ENCODE measurements at places on chromosomes 4 and X.

DNA sequence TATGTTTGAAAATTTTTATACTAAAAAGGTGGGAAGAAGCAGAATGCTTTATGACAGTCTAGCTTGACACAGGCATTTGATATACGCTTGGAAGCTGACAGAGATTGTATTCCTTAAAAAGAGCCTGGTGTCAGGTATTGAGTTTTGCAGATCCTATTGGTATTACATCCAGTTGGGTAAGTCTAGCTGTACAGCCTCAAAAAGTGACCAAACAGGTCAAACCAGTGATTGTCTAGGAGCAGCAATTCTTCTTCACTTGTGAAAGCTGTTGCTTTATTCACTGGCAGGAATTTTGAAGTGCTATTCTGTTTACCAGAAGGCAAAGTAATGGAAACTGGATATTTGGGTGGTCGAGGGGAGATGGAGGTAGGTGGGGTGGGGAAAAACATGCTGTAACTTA, 77.5 kb downstream of the UCHL1 start:
- DNase-seq, result no peak

DNA sequence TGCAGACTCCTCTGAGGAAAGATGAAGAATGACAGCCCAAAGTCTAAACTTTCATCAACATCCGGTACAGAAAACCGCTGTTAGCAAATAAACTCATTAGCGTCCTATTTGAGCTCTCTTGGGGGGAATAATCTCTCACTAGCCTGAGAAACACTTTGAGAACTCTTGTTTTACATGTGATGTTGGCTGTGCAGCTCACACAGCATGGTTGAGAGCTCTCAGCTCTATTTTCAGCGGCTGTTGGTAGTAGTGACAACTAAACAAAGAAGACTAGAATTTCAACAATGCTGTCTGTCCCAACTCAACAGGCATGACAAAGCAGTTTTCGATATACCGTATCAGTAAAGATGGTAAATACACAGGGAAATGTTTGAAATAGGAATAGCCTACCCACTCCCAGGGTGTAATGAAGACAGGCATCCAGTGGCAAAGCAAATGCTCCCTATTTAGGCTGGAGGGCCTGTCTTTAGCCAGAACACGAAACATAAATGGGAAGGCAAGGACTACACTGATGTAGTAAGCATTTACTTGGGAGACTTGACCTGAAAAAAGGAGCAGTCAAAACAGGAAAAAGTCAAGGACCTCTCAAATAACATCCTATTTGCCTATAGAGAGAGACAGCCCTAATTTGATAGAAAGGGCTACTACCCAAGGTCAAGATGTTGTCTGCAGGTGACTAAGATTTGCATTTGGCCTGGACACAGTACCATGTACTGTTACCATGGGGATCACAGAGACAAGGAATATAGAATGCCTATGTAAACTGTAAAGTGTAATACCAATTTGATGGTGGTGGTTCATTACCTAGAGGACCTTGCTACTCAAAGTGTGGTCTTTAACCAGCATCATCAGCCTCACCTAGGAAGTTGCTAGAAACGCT, 60.4 kb downstream of the PPEF2 start:
- no peak for DNase-seq

DNA sequence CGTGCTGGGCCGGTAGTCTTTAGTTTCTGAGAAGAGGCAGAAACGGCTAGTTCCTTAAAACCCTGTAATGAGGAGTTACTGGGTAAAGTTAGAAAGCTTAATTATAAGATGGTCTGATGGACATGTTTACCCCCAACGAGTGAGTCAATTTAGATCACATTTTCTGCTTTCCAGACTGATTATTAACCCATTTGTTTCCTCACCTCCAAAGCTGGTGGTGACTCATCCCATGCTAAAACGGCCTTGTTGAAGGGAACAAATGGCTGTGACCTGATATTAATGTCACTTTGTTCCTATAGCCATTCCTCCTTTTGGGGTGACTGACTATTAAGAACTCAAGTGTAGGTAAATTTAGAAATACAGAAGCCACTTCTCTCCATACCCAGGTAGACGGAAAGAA, 232.0 kb downstream of the KCNIP4 start:
- no peak for DNase-seq

- DNase-seq, result no peak
These were observed 27.4 kb downstream of the ABLIM2 start for GRCh38 chr4:8131210-8131609.

GRCh38 chr4:151668689-151669402, 92.0 kb downstream of the GATB start:
- DNase-seq, result no peak

DNA sequence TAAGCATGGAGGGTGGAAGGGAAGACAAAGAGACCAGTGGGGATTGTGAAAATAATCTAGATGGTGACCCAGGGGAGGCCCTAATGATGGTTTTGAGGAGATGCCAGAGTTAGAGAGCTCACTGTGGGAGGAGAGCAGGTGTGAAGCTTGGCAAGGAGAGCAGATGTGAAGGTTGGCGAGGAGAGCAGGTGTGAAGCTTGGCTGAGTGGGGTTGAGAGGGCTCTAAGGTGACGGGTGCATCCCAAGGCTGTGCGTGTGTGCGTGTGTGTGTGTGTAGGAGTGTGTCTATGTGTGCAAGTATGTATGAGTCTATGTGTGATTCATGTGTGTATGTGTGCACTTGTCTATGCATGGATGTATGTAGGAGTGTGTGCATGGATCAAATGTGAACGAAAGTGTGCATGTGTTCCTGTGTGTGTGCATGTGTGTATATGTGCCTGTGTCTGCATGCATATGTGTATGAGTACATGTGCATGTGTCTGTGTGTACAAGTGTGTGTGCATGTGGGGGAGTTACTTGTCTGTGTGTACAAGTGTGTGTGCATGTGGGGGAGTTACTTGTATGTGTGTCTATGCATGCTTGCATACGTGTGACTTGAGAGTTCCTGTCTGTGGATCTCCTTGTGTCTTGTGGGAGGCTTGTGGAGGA, 72.0 kb downstream of the EVC start:
- no peak for DNase-seq

DNA sequence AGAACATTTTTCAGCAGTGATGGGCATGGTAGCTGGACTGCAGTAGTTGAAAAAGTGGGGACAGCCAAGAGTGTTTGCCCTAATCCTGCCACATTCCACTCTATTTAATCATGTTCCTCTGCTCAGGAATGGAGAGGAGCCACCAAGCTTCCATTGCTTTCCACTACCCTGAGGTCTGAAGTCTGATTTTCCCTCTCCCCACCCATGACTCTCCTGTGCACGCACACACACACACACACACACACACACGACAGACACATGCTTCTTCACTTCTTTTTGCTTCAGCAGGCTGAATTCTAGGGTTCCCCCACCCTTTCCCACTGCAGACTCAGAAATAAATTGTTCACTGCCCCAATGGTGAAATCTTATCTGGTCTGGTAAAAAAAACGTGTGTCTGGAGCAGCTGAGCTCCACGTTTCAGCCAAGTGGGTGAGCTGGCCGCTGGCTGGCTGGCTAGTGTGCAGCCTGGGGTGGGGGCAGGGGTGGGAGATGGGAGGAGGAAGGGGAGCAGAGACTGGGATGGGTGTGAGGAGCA, 142.7 kb upstream of the NALF2 start:
- DNase-seq, result no peak

DNA sequence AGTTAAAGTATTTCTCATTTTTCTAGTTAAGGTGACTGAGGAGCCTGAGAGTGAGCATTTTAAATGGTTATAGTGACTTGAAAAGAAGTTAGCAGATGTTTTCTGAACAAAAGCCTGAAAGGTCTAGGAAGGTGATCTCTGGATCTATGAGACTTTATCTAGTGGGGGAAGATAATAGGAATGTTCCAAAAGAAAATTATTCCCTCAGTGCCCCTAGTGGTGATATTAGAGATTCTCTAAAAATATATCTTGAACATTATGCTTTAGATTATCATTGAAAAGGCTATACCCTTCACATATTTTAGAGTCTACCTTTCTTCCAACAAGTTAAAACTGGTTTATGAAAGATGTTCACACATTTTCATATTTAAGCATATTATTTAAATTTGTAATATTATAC, 69.0 kb upstream of the SPANXN1 start:
- no peak for DNase-seq

DNA sequence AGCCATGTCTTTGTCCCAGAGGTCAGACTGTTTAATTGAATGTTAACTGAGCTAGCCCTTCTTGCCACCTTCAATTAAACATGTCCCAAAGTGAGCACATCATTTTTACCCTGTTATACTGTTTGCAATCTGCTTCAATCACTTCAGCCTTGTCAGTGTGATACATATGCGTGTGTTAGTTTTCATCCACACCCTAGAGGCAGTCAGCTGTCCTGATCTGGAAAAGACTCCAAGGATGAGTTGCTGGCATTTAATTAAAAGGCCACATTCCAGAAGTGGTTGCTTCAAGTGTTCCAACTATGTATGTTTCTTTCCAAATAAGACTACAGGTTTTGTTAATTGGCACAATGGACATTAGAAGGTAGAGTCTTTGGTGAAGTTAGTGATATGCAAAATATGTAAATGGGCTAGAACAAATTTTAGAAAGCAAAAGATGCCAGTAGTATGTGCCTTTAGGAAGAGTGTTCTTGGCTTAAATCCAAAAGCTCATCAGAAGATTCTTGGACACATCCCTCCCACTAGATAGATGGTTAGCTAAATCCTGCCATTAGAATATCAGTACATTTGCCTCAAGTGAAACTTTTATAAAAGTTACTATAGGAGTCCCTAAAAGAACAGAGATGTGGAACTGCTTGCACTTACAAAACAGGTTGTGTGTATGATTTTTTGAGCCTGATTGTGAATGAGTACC, 79.5 kb upstream of the SLIT2 start:
- no peak for DNase-seq

DNA sequence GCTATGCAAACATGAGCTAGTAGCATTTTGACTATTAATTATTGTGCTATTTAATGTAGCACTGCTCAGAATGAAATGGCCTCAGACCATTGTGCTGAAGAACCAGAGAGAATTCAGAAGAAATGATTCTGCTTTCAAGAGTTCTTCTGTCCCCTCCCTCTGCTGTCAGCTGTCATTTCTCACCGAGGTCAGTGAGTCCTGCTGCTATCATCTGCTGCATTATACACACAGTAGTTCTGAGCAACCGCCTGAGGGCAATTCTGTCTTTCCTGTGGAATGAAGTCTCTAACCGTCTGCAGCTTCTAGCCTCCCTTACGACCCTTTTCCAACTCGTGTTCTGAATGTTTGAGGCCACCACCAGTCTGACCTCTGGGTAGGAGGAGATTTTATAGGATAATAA, 249.4 kb downstream of the HNRNPD start:
- DNase-seq, result no peak

DNA sequence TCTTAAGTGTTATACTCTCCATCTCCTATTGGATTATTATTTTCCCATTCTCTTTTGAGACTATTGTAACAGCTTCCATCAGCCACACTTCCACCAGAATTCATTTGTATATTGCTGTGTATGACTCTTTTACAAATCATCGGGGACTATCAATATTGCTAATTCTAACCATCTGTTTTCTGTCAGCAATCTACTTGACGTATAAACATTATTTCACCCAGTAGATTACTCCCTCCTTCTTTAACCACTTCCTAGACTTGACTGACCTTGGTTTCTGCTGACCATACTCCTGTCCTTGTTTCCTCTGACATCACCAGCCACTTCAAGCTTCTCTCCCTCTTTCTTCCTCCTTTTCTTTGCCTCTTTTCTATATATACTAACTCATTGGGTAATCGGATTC, 402.9 kb downstream of the PCDH18 start:
- no peak for DNase-seq

GRCh38 chrX:69142788-69143469, 22.3 kb downstream of the PJA1 start:
- no peak for DNase-seq

DNA sequence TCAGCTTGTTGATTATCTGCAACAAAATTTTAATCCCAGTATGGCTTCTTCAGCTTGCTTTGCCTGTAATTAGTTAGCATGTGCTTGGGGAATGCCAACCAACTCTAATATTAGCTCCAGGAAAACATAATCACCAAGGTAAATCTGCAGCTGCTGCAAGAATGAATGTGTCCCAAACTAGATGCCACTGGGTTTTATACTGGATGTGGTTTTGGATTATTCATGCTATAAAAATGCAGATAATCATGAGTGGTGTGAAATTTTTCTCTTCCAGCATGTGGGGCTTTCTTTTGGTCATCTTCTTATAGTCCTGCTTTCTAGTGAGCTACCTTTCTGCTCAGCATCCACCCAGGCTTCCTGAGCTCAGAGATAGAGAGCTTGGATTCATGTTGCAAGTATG, 295.9 kb upstream of the CASK start:
- DNase-seq, result no peak

DNA sequence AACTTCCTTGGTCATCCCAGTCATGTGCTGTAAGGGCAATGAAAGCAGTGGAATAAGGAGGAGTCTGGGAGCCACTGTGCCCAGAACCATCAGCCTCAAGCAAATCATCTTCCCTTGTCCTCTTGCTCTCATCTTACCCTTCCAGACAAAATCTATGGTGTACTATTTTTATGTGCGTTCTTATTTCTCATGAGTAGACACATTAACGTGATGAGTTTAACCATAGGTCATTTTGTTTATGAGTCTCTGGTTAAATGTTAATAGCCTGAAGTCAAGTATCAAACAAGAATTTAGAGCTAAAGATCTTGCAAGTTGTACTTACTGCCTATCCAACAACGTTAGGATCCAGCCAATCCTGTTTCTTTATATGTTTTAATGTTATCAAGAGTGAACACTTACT, 495.3 kb downstream of the SPRY1 start:
- DNase-seq, result no peak

DNA sequence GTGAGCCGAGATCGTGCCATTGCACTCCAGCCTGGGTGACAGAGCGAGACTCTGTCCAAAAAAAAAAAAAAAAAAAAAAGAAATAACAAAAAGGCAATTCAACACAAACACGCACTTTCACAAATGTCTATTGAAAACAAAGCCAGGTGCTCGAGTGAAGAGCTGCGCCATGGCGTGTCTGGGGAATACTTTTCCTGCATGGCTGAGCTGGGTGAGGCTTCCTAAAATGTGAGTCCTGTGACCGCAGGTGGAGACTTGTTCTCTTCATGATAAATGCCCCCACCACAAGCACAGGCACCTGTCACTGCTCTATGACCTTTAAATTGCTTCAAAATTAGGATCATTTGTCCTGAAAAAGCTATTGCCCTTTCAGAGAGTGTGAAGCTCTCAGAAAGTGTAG, 4.0 kb upstream of the ABLIM2 start:
- DNase-seq, result no peak

DNA sequence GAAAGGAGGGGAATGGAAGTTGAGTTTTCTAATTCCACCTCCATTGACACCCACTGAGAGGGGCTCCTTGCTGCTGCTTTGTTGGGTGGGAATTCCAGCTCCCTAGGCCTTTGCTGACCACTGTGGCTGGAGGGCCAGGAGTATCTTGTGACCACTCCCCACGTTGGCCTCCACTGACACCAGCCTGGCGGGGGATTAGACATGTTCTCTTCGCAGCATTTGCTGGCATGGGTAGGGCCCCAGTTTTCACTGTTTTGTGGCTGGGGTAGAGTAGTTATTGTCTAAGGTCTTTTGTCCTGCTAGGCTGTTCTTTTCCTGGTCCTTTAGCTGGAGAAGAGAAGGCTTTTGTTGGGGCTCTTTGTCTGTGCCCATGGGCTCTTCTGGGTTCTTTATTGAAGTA, 116.7 kb downstream of the CDKL5 start:
- DNase-seq, result no peak
